ENCODE measurements at places on chromosomes 1 and 21.

- DNase-seq, result no peak
Observed at GRCh38 chr1:162904023-162904422, 43.0 kb upstream of the CCDC190 start.

DNA sequence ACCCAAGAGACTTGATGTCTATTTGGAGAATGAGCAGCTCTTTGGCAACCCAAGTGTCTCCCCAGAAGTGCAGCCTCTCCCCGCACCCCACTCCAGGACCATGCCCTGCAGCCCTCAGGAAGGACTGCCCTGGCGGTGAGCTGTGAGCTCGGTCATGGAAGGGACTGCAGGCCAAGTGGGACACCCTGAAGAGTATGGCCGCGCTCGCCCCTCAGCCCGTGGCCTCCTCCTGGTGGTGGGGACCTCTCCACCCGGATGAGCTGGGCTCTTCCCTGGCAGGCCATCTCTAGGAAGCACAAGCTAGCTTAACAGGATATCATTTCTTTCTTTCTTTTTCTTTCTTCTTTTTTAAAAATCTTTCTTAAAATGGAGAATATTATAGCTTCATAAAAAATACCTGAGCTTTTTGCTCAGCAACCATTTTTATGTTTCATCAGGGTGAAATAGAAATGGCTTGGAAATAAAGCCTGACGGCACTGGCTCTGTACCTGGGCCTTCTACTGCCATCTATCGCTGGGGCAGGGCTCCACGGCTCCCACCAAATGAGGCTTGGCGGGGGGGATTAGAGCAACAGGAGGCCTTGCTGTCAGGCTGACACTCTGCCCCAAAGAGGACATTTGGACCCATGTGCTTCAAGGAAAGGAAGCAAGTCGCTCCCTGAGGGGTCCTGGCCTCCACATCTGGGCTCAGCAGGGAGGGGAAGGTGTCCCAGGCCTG is 296.2 kb upstream of the VAMP3 start:
- DNase-seq, result no peak

DNA sequence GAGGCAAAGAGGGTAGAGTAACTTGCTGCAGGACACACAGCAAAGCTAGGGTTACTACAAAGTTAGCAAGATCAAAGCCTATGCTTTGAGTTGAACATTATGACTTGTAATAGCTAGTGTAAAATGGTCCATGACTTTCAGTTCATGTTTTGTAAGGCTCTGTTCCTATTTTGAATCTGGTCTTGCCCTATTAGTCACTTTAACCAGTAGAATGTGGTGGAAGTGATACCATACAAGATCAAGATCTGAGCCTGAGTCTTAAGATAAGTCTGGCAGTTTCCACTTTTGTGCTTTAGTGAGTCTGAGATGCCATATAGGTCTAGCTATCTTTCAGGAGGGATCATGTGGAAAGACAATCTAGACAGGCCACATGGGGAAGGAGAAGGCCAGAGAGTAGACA is 282.1 kb upstream of the BRINP3 start:
- DNase-seq, result peak; percentile 22

DNA sequence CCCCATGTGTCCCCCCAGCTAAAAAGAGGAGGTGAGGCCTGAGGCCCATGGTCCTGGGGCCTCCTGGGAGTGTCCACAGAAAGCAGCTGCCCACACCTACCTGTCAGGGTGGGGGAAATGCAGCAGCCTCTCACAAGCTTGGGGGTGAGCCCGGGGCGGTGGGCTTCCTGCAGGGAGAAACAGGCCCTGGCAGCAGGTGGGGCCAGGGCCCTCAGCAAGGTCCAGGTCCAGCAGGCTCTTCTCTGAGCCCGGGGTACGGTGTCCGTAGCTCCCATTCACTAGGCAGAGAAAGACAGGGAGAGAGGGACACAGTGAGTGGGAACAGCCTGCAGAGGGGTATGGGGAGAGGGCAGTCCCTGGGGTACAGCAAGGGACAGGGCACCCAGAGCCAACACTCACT is 139.0 kb downstream of the GLIS1 start:
- no peak for DNase-seq

DNA sequence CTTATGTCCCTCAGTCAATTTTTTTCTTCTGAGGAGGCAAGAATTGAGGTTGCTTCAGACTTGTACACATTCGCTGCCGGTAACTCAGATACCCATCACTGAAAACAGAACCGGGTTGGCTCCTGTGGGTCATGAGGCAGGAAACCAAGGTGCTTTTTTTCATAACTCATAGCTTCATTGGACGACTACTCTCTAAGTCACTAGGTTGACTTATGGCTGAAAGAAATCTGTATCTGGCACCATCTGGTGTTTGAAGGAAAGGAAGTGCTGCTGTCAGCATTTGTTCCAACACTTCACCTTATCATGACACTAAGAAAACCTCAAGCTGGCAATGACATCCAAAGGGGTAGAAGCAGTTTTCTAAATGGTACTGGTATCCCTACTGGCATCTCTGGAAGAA is 82.3 kb downstream of the TBX19 start:
- DNase-seq, result no peak

DNA sequence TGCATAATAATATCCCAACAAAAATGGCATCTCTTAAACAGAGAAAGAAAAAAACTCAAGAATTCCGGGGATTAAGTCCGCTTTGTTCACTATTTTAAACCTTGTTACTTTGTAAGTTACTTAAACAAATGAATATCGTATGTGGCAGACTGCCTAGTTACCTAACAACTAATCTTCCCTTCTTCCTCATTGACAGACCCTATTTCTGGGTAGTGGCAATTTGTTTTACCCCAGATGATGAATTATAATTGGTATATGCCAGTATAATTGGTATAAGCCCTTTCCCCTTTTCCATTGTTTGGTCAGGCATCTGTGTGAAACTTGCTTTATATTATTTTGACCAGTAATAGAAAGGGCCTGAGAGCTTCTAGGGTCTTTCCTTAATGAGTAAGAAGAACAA is 52.4 kb downstream of the CDC42BPA start:
- DNase-seq, result no peak

- no peak for DNase-seq
Observed at GRCh38 chr1:193184776-193185175, 1.6 kb downstream of the B3GALT2 start.

DNA sequence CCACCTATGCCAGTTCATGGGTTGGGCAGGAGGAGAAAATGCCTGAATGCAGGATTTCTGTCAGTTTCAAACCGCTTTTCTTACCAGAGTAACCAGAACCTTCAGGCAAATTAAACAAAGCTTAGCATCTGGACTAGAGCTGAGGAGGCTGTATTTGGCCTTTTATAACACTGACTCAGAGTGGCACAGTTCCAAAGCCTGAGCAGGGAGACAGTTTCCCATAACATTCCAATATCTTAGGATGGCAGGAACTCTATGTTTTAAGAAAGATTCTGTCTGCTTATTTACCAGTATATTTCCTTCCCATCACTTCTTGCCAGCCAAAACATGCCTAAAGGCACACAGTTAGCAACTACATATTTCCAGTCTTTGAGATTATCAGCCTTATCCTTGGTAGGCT is 46.8 kb downstream of the UBR4 start:
- DNase-seq, result no peak

DNA sequence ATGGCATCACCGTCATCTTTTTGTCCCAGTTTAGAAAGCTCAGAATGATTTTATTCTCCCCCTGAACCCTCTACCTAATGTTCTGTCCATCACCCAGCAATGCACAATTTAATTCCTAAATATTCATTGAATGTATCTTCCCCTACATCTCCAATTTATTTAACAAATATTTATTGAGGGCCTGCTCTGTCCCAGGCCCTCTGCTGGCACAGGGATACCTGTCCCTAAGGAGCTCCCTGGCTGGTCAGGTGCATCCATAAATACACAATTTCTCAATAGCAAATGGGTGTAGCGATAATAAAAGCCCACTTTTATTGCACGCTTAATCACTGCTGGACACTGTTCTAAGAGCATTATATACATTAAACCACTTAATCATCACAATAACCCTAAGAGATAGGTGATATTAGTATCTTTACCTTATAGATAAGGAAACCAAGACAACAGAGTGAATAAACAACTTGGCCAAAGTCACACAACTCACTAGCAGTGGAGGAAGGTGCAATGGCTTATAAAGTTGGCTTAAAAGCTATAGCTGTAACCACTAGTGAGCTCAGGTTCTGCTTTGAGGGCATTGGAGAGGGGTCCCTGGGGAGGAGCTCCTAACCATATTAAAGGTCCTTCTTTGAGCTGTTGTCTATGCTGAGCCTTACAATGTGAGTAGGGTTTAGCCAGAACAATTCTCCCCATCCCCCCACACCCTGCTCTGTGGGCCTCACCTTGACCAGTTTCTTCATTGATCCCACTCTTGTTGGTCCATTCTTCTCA is 126.3 kb upstream of the JUN start:
- DNase-seq, result no peak

DNA sequence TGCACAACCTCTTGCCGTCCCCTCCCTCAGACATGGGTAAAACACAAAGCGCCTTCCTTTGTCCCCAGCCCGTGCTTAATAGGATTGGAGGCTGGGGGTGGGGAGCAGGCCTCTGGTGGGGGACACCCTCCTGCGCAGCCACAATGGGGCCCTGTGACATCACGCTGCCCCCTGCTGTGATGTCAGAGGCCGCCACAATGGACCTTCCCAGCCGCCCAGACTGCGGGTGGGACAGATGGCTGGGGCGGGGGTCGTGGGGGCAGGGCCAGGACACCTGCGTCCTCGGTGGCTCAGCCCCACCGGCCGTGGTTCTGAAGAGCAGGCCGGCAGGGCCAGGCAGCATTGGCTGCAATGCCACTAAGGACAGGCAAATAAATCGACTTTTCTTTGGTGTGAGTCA is 39.9 kb downstream of the EPHA2 start:
- no peak for DNase-seq

GRCh38 chr1:103156966-103157365 is 48.6 kb upstream of the COL11A1 start:
- no peak for DNase-seq

- no peak for DNase-seq
Observed at GRCh38 chr21:42750737-42751530, 97.5 kb downstream of the PDE9A start.
